ENCODE measurements at places on chromosomes 4 and X. TPM values are rescaled to one million over a fixed set of nuclear protein-coding genes. Genes with fewer than 3 reads are reported as not detected.

Gene MAGEA2B
- not detected for total RNA-seq

GRCh38 chr4:76673362-76673761, 224.6 kb downstream of the SOWAHB start:
- DNase-seq, result no peak

Gene JCHAIN
- total RNA-seq, result 374 TPM

DNA sequence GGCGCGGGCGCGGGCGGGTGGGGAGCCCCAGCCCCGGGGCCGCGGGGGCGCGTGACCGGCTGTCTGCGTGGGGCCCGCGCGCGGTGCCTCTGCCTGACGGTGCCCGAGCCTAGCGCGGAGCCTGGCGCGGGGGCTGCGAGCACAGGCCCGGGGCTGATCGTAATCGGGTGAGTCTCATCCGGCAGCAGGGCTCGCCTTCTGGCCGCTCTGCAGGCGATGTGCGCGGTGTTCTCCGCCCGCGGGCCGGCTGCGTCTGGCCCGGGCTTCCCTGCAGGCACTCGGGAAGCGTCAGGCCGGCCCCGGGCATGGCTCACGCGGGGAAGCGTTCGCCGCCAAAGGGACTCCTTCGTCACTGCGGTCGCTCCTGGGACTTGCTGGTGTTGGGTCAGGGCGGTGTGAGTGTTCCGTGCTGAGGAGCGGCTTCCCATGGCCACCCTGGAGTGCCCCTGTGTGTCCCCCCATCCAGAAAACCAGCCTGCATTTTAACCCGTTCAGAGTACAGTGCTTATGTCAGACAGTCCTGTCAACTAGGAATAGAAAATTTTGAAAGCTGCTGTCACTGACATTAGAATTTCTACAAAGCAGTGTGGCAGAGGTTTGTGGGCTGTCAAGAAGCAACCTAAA, 40.6 kb downstream of the FAM149A start:
- no peak for DNase-seq

GRCh38 chrX:14274691-14275090, 245.0 kb upstream of the GEMIN8 start:
- DNase-seq, result no peak
